ENCODE measurements at places on chromosomes 13 and 19. TPM values are rescaled to one million over a fixed set of nuclear protein-coding genes. Genes with fewer than 3 reads are reported as not detected.

Gene TBCB
- 173 TPM for total RNA-seq

Gene PSG7
- total RNA-seq = 0.76 TPM

Gene FBXL3
- 111 TPM for total RNA-seq

Gene PRX
- 2.4 TPM for total RNA-seq

Gene MBD3L2
- total RNA-seq = not detected

Gene ZNF835
- not detected for total RNA-seq

Gene TNNI3
- 0.43 TPM for total RNA-seq

Gene KLK15
- total RNA-seq = not detected

Gene ZNF345
- 6.2 TPM for total RNA-seq

Gene TGFBR3L
- total RNA-seq = 1.2 TPM

Gene ZNF729
- under 0.01 TPM for total RNA-seq

Gene CYP2A7
- not detected for total RNA-seq

Gene EXOC3L2
- total RNA-seq = 0.11 TPM

Gene CGB3
- not detected for total RNA-seq

Gene PBX4
- total RNA-seq = 5.5 TPM

Gene FOSB
- 32.8 TPM for total RNA-seq

Gene CABP5
- not detected for total RNA-seq

Gene ALG5
- total RNA-seq = 29.8 TPM

Gene KIR3DL2
- not detected for total RNA-seq

Gene ANGPTL8
- not detected for total RNA-seq

Gene ZFP28
- 5.5 TPM for total RNA-seq

Gene USF2
- total RNA-seq = 71.2 TPM

Gene ZNF506
- total RNA-seq = 22.4 TPM

Gene ZNF571
- 3.1 TPM for total RNA-seq

Gene CEACAM4
- not detected for total RNA-seq

Gene DZIP1
- 1.5 TPM for total RNA-seq

Gene PLK5
- not detected for total RNA-seq

Gene PRR12
- 5.9 TPM for total RNA-seq

Gene KCNN1
- total RNA-seq = not detected

Gene C1QTNF9
- not detected for total RNA-seq

Gene CPB2
- total RNA-seq = 1.6 TPM

Gene URAD
- total RNA-seq = not detected

Gene ONECUT3
- total RNA-seq = not detected

Gene TRIP10
- total RNA-seq = 162 TPM

Gene RDH8
- total RNA-seq = not detected

Gene ERVV-1
- total RNA-seq = 0.39 TPM

Gene ADPRHL1
- 4.7 TPM for total RNA-seq

Gene HIF3A
- total RNA-seq = 22.1 TPM

Gene CEACAM16
- total RNA-seq = not detected

Gene SLC6A16
- total RNA-seq = under 0.01 TPM

Gene UHRF1
- total RNA-seq = 25.9 TPM

Gene OR7A5
- total RNA-seq = 4.7 TPM

Gene ZNF653
- 8.0 TPM for total RNA-seq

Gene RFX1
- 5.1 TPM for total RNA-seq

Gene CD22
- total RNA-seq = 1.6 TPM

Gene GTF2F2
- total RNA-seq = 26.3 TPM

Gene GPR4
- not detected for total RNA-seq

Gene PABPC3
- 0.22 TPM for total RNA-seq

All from placental epithelial cell (primary cell).